ENCODE measurements at places on chromosomes 5 and 9.

- no peak for DNase-seq
Measured at GRCh38 chr5:109155625-109156024, 254.1 kb downstream of the PJA2 start.

DNA sequence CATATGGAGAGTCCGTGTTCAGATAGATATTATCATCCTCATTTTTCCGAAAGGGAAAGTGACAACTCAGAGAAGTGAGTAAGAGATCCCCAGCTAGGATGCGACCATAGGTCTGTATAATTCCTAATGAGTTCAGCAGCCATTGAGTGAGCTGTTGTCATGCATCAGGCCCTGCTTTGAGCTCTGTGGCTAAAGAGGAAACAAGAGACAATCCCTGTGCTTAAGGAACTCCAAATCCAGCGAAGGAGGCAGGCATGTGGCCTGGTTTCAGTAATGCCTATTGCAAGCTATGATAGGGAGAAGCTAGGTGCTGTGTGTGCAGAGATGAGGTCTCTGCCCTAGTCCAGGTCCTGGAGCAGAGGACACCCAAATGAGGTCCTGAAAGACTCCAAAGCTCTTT is 192.8 kb downstream of the ACTL7B start:
- DNase-seq = no peak

- DNase-seq = no peak
Measured at GRCh38 chr5:139243425-139243970, 45.3 kb upstream of the SIL1 start.

DNA sequence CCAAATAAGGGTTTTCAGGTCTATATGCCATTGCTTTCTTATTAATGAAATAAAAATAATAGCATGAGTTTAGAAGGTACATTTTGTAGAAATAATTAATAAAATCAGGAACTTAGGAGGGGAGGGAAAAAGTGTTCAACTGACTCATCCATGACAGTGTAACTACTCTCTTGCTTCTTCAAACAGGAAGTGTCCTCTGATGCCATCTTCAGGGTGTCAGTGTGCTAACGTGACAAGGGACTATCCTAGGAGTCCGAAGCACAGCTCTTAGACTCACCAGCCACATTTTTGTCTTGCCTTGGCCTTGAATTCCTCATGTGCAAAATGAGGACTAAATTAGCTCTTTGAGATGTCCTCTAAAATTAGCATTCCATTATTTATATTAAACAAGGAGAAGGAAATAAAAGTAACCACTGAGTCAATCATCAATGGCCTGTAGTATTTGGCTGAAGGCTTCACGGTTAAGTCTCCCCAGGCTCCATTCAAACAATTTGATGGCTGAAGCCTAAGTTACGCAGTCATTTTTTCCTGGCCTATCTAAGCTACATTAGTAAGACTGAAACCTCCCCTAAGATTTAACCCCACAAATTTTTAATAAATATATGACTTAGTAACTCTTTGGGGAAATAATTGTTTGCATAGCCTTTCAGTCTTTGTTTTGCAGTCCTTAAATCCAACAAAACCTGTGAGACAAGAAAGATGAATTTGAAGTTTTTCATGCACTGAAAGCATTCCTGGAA is 151.1 kb downstream of the ARL15 start:
- DNase-seq = no peak

- DNase-seq = no peak
Measured at GRCh38 chr5:55497712-55498111, 37.1 kb downstream of the PLPP1 start.

DNA sequence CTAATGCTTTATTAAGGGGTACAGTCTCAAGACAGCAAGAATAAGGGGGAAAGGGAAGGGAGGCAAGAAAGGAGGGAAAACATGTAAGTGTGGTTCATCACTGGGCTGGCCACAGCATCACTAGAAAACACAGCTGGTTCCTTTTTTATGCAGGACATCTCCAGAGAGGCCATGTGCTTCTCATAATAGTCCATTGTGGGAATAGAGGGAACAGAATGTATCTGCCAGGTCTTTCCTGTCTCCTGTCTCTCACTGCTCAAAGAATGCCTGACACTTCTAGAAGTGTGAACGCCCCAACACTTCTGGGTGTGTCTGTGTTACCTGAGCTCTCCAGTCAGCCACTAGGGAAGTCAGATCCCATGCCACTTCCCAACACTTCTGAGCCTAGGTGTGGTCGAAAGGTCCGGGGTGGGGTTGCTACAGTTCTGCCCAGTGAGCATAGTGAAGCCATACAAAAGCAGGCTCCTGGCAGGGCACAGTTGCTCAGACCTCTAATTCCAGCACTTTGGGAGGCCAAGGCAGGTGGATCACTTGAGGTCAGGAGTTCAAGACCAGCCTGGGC is 255.6 kb upstream of the SLC30A5 start:
- DNase-seq = no peak

DNA sequence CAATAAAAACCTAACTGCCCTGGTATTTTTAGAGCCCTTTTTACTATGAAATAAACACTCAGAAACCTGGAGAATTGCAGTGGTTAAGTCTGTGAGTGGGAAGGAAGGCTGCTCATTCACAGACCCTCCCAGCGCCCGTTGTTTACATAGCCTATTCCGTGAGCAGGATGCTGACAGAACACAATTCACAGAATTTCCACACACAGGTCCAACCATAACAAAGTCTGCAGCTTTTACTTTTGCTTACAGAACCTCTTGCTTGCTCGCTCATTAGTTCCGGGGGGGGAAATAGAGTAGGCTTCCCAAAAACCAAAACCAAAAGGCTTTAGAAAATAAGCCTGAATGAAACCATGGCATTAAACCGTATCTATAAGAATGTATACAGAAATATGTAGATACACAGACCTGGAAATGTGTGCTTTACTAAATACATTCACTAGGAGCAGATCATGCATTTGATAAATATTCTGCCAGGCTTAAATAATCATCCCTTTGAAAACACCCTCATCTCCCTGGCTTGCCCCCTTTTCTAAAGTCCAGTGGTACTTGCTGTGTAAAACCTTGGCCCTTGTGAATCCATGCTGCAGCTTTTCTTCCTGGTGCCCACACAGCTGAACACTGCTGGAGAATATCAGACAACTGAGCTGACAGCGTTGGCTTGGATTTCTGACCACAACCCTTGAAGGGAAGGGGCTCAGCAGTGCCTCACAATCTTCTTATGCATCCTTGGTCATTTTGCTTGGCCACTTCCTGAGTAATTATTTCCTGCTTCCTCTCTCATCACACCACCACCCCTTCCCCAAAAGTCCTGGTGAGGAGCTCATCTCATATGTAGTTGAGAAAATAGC is 128.0 kb downstream of the FANCC start:
- DNase-seq = no peak

Data from substantia nigra (tissue), 51 donors.